Osteoblast (primary cell): ENCODE measurements at places on chromosomes 12 and 14. TPM values are rescaled to one million over a fixed set of nuclear protein-coding genes. Genes with fewer than 3 reads are reported as not detected.

KRT75 gene
- under 0.01 TPM in 1 of 2 replicates, not detected in the other for total RNA-seq

STXBP6 gene
- 2.9 and 5.8 TPM in 2 replicates for total RNA-seq

GLS2 gene
- 0.36 TPM in 1 of 2 replicates, not detected in the other for total RNA-seq

MYF6 gene
- total RNA-seq: not detected in 2 replicates

POTEG gene
- total RNA-seq: 0.29 and 0.36 TPM in 2 replicates

KRT74 gene
- not detected in 2 replicates for total RNA-seq

TPH2 gene
- total RNA-seq: under 0.01 TPM in 1 of 2 replicates, not detected in the other

TRMT61A gene
- 9.0 and 10.6 TPM in 2 replicates for total RNA-seq

IL31 gene
- not detected in 2 replicates for total RNA-seq

RNASE1 gene
- total RNA-seq: 1.1 TPM in 1 of 2 replicates, not detected in the other

SYT10 gene
- total RNA-seq: not detected in 2 replicates

RAPGEF3 gene
- 3.5 and 4.3 TPM in 2 replicates for total RNA-seq

CPNE6 gene
- not detected in 2 replicates for total RNA-seq
